Right renal cortex interstitium (tissue), 3 donors: ENCODE measurements at places on chromosomes 1 and 21.

DNA sequence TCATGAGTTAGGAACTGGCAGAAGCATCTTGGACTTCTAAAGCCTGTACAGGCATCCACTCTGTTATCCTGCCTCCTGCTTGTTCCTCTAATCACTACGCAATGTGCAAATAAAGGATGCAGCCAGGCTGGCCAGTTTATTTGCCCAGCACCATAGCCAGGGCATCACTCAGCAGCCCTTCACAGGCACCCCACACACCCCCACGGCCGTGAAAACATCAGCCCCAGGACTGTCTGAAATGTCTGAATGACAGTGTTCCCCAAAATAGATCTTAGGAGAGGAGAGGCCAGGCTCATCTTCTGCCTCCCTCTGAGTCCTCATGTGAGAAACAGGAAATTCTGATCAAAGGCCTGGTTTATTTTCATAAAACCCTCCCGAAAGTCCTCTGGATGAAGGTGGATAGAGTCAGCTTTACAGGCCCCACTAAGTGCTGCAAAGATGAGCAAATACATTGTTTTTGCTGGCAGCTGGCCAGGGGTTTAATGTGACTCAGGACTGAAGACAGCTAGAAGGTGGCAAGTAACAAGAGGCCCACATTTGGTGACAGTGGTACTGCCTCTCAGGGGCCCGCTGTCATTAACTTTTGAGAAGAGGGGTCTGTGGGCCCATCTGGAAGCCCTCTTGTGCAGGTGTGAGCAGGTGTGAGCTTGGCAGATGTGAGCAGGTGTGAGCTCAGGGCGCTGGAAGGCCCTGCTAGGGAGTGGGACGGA, 32.9 kb downstream of the GRHL3 start:
- no peak for DNase-seq

DNA sequence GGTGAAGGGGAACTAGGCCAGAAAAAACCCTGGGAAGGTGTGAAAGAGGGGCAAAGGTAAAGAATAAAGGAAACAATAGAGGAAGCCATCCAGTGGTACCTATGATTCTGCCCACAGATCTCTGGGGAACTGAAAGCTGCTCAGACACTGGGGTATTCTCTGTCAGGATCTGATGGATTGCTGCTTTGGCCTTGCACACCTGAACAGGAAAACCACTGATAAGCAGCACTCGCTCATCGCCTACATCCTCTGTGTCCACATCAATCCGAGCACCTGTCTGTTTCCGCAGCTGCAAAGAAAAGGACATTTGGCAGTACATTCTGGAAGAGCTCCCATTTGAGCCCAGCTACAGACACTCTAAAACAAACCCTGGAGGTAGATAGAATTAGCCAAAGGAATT, 10.4 kb downstream of the TDRKH start:
- no peak for DNase-seq

DNA sequence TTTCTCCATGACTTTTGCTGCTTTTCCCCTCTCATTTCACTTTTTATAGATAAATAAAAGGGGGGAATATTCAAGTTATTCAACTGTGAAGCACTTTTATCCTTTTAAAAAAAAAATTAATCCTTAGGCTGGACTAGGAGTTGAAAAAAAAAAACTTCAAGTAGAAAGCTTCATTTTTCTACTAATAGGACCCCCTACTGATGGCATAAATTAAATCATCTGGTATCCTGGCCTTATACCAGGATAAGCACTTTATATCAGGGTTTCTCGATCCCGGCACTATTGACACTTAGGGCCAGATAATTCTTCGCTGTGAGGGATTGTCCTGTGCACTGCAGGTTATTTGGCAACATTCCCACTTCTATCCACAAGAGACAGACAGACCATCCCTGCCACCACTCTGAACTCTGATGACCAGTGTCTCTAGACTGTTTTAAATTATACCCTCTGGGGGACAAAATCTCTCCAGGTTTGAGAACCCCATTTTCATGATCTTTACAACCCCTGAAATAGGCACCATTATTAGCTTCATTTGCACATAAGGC, 17.6 kb downstream of the USP33 start:
- no peak for DNase-seq

DNA sequence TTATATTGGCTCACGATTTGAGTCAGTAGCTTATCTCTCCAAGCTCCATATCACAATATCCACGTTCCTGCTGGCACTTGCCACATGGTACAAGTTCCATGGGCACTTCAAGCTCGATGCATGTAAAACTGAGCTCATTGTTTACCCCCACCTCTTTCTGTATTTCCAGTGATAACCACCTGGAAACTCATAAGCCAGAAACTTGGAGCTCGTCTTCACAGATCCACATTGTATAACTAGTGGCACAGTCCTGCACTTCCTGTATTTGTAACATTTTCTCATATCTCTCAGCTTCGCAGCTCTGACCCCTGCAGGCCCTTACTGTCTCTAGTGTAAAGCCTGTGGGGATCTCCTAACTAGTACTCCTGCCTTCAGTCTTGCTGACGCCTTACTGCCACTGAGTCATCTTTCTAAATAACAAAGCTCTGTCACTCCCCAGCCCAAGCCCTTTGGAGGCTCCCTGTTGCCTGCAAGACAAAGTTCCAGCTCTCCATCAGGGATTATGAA, 6.5 kb upstream of the C2CD4D start:
- no peak for DNase-seq
